ENCODE measurements at places on chromosomes 5 and 9.

- DNase-seq, result peak; percentile 56
These were observed 2.3 kb upstream of the SLC23A1 start for GRCh38 chr5:139385061-139386049.

GRCh38 chr9:88433583-88434255 lies 45.5 kb downstream of the SPIN1 start:
- peak; percentile 30 for DNase-seq

GRCh38 chr5:164345173-164345849 lies 839.9 kb downstream of the MAT2B start:
- DNase-seq, result no peak

- DNase-seq, result no peak
These were observed 19.2 kb upstream of the POMT1 start for GRCh38 chr9:131483319-131484050.

DNA sequence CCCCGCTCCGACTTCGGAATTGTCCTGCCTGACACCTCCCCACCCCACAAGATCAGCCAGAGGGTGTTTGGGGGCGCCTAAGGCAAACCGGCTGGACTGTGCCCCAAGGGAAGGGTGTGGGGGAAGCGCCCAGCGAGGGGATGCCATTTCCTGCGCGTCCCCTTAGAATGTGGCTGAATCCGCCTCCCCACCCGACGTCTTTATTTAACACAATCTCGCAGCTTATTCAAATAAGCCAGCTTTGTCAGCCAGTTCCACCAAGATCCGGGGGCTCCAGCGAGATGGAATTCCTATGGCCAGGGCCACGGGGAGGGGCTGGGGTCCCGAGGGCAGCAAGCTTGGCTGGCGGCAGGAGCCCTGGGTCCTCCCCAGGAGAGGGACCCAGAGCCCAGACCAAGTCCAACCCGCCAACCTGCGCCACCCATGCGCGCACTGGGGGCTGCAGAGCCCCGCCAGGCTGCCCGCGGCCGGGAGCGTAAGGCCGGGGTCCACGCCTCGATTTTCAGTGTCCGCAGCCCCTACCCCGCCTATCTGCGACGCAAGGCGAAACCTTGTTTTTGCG lies 7.4 kb downstream of the IRX4 start:
- DNase-seq, result no peak

GRCh38 chr5:144307736-144308135 lies 137.1 kb downstream of the KCTD16 start:
- no peak for DNase-seq

DNA sequence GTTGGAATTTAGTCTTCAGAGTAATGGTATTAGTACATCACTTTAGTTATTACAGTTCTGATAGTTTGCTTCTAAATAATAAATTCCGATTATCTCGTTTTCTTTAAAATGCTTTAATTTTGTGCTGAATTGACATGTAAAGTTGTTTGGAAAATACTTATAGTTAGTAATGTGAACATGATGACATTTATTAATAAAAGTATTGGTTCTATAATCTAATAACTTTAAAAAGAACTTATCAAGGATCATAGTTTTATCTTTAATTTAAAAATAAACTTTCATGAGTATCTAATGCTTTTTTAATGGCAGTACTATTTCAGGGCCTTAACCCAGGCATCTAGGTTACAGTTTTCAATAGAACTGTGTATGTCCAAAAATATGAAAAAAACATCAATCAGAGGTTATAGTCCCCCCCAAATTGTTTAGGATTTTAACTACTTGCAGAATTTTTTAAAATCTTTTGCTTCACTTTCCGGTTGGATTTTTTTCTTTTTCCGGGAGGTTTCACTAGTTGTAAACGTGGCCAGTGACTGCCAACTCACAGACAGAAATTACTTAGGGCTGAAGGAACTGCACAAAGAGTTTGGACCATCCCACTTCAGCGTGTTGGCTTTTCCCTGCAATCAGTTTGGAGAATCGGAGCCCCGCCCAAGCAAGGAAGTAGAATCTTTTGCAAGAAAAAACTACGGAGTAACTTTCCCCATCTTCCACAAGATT lies 680 bp downstream of the GPX8 start:
- DNase-seq, result no peak

DNA sequence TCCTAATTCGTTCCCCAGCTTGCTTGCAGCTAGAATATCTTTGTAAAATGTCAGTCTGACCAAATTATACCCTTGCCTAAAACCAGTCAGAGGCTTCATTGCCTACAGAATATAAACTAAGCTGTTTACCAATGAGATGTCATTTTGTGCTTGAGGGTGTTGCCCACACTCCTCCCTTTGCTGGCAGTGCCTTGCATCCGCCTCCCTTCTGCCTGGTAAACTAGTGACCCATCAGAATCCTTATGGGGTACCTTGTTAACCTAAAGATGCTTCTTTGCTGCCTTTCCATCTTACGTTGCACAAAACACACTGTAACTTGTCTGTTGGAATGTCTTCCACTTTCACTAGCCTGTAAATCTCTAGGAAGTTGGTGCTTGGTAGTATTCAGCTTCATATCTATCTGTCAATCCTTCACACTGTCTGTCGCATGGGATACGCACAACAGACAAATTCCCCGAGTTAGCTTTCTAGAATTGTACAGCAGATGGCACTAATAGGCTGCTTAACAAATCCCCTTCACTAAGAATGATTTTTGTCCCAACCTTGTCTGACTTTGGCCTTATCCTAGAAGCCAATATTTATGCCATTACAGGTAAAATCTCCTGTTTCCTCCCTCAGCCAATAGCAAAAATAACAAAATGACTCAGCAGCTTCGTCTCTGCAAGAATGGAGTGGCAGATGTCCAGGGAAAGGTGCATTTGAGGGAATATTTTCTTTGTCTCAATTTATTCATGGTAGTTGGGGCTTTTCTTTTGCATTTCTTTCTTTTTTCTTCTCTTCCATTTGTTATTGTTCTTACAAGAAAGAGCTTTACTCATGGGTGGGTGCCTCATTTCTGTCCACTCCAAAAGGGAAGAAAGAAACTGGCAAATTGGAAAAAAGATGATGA lies 3.0 kb downstream of the NUDT2 start:
- DNase-seq, result peak; percentile 79

GRCh38 chr9:69083321-69083720 lies 47.8 kb downstream of the FXN start:
- no peak for DNase-seq

GRCh38 chr5:73450672-73451223 lies 2.2 kb upstream of the FOXD1 start:
- no peak for DNase-seq

DNA sequence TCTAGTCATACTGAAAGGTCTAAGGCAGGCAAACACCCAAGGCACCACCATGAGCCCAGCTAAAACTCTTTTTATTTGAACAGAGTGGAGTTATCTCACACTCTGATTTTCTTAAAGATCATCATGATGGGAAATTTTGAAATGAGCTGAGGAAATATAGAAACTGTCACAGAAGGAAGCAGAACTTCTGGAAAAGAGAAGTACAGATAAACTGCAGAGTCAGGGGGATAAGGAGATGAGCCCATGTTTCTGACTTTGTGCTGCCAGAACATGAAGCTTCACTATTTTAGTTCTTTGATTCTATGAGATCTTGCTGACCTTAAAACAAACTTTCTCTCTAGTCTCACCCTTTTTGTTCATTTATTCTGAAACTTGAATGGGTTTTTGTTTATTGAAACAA lies 406.5 kb upstream of the EDIL3 start:
- peak; percentile 1 for DNase-seq

DNA sequence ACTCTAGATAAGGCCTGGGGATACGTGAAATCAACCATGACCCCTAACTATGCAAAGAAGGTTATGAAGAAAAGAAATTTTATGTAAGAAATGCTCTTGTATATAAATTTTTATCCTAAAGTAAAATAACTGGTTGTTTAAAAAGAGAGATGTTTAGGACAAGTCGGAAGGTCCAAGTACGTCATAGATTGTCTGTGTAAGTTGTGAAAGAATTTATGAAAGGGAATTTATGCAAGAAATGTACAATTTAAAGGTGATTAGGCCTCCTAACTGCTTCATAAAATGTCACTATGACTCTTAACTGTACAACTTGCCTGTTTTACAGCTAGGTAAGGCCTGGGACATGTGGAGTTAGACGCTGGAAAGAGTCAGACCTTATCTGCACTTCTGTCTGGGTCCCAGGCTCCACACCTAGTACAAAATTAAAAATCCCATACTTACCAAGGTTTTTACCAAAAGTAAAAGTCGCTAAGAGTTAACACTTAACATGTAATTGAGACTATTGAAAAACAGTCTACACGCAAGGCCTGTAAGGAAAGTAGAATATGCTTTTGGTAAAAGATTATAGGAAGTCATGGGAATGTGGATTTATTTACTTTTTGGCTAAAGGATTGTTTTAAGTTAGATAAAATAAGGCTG lies 77.4 kb downstream of the KIAA0825 start:
- peak; percentile 12 for DNase-seq

DNA sequence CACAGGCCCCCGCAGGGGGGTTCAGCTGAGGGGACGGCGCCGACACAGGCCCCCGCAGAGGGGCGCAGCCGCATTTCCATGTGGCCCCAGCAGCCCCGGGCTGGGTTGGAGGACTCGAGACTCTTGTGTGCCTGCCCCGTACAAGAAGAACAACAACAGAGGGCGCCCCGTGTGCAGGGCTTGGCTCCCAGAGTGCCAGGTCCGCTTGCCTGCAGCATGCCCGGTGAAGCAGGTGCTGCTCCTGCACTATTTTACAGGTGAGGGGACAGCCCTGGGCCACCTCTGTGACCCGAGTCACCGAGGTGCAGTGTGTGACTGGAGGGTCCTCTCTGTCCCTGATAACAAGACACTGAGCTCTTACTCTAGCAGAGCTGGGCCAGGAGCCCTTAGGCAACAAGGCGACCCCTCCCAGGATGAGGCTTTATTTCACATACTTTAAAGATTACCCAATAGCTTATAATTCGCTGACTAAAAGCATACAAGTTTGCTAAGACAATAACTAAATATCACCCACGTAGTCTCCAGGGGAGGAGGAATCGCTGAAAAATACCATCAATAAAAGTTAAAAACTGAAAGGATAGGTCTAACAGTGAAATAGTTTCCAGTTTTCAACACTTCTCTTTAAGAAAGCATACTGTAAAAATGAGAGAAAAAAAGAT lies 41.7 kb upstream of the SLC9A3 start:
- no peak for DNase-seq

DNA sequence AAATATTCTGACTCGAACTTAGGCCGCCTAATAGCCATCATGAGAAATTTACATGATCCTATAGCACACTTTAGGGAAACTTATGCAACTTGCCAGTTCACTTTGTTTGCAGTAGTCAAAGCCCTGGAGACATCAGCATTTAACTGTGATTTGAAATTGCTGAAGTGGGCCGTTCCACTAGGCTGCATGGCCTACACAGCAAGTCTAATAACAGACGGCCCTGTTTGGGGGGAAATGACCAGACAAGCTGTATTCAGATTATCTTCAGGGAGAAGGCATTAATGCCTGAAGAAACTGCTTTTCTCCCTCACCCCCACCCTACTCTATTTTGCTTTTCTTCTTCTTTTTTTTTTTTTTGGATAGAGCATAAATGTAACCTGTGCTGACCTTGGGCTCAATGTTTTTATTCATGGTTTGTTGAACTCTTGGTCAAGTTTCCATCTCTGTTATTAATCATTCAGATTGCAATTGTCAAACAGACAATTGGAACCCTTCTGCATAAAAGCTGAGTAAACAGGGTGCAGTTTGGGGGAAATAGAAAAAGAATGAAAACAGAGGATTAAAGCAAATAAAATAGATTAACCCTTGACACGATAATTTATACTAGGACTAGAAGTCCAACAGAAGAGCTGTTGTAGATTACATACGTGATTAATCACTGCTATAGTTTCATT lies 1928.2 kb upstream of the WWC1 start:
- DNase-seq, result no peak

- no peak for DNase-seq
These were observed 305.9 kb upstream of the PRR16 start for GRCh38 chr5:120158211-120158610.

DNA sequence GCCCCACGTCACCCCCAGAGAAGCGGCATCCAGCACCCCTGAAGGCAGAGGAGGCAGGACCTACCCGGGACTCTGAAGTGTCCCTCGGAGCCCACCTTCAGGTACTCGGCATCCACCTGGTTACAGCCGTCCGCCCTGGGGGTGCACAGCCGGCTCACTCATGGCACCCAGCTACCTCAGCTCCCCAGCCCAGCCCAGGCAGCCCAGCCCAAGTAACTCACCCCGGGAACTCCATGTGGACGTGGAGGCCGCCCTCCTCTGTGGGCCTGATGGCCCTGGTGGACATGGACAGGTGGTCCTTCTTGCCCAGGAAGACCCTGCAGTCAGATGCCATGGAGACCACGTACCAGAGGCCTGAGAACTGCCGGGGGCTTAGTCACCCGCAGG lies 676 bp downstream of the LCN15 start:
- no peak for DNase-seq

- no peak for DNase-seq
These were observed 15.1 kb downstream of the GRAMD2B start for GRCh38 chr5:126438267-126438666.

- DNase-seq, result no peak
These were observed 204.7 kb upstream of the RFX3 start for GRCh38 chr9:3730511-3730922.

DNA sequence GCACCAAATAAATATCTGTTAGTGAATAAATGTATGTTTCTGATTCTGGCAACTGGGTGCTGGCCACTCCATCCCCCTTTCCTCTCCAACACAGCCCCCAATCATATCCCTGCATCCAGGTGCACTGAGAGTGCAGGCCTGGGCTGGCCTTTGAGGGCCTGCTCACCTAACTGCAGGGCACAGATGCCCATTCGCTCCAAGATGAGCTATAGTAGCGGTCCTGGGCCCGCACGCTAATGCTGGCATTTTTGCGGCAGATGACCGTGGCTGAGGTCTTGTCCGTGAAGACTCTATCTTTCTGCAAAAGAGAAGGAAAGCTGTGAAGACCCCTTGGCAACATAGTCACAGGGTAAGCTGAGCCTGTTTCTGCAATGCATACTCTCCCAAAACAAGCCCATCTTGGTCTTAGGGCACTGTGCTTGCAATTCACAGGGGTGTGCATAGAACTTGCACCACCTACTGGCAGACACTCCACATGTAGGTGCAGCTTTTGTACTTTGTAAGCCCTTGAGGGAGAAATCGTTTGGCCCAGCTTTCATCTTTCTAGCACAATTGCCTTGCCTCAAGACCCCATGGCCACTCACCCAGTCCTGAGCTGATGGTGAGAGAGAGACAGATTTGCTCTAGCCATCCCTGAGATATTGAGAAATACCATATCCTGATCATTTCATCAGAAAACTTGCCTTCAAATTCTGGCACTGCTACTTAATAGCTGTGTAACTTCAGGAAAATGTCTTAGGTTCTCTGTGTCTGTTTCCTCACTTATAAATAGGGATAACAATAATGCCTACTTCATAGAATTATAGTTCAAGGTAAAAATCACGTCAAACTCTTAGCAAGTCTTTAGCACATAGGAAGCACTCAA lies 13.5 kb downstream of the IL12B start:
- peak; percentile 75 for DNase-seq

GRCh38 chr5:33422191-33422590 lies 18.6 kb upstream of the TARS1 start:
- DNase-seq, result no peak

GRCh38 chr5:133469846-133470245 lies 142.5 kb downstream of the FSTL4 start:
- DNase-seq, result no peak

Data from hematopoietic multipotent progenitor cell treated with erythropoietin and hydrocortisone succinate and interleukin-3 and kit ligand, for 4 days (in vitro differentiated cells).